NCI-H1436 treated with DMSO at 0.1 percent for 48 hours (cell line): ENCODE measurements at places on chromosomes 2 and 18.

GRCh38 chr18:49739275-49739674, 74.1 kb downstream of the ACAA2 start:
- no peak for DNase-seq

- DNase-seq = no peak
These were observed 92.1 kb downstream of the GALR1 start for GRCh38 chr18:77341527-77342325.

DNA sequence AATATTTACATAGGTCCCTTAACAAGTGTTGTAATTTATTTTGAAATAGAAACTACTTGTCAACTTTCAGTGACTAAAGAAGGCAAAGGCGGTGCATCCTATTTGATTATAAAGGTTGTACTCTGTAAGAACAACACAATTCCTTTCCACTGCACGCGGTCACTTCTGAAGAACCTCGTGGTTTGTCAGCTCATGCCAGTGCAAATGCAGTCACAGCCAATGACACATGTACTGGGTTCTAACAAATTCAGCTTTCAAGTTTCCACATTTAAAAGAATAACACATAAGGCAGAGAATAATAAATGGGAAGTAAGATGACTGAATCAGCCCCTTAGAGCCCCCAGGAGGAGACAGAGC, 39.7 kb downstream of the CYB5A start:
- DNase-seq = no peak

DNA sequence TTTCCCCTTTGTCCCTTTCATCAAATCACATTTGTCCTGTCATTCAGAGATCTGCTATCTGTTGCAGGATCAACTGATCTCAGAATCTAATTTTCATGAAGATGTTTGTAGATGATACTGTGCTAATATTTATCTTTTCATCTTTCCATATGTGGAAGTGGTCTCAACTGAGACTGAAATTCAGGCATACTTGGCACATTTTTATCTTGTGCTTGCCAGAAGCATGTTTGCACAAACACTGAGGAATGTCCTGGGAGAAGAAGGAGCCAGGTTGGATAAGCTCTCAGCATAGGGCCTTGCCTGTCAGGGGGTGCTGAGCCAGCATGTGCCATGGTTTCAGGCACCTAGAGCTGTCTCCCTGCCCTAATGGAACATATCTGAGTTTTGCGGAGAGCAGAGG, 24.5 kb upstream of the MMADHC start:
- no peak for DNase-seq

- DNase-seq = no peak
These were observed 130.2 kb downstream of the VAPA start for GRCh38 chr18:10044054-10044453.

GRCh38 chr2:63012541-63012940, 38.1 kb upstream of the OTX1 start:
- DNase-seq = no peak

- no peak for DNase-seq
These were observed 118.6 kb downstream of the ANKRD44 start for GRCh38 chr2:197191940-197192322.

DNA sequence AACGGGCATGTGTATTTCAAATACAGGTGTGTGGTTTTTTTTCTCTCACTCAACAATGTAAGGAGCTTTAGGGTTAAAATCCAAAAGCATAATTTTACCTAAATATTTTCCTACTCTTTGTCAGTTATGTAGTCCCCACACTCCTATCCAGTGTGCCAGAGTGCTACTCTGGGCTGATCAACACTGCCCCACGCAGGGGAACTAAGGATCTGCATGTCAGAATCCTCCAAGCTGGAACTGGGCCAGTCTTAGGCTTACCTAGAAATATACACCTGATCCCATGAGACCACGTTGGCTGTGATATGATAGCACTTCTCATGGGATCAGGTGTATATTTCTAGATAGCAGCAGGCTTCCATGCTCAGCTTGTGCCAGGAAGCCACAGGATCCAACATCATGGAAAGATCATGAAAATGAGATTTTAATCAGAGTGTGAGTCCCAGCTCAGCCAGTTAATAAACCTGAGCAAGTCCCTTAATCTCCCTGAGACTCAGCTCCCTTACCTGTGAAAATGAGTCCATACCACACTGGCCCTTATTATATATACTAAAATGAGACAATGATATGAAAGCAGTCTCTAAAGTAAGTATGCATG, 29.7 kb downstream of the CCDC141 start:
- DNase-seq = peak; percentile 79

DNA sequence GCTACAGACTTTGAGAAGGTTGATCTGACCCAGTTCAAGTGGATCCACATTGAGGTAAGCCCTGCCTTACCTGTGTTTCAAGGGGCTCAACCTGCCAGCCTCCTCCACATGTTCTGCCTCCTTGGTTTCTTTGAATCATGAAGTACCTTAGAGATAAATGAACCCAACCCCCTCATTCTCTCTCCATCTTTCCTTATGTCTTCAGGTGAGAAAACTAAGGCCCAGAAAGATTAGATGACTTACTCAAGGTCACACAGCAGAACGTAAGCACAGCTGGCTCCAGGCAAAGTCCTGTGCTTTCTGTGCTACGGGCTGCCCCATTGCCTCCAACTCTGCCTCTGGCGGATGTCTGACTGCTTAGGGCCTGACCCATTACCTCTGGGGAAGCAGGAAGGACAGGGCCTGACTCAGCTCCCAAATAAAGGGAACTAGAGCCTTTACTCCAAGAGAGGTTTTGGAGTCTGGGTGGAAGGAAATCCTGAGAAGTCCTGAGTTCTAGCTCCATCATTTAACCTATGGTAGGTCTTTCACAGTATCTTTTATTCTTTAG, 10.3 kb downstream of the KHK start:
- no peak for DNase-seq

DNA sequence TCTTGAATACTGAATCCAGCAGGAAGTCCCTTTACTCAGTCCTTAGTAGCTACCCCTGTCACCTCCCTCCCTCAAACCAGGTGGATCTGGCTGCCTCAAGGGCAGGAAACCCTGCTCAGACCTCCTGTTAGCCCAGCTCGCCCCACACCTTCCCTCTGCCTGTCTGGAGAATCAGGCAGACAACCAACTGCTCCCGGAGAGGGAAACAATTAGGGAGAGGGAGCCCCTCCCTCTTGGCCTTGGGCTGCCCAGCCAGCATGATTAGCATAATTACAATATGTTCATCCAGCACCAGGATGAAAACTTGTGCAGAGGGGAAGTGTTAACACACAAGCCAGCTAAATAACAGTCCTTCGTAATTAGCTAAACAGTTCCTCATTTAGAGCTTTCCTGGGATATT, 185.5 kb downstream of the C1D start:
- DNase-seq = no peak

- no peak for DNase-seq
These were observed 27.6 kb downstream of the AAK1 start for GRCh38 chr2:69615969-69616368.

GRCh38 chr2:144596073-144596871, 76.4 kb upstream of the ZEB2 start:
- no peak for DNase-seq

- DNase-seq = no peak
These were observed 159.5 kb downstream of the MYT1L start for GRCh38 chr2:2171624-2172023.
